Adipocyte (in vitro differentiated cells): ENCODE measurements at places on chromosomes 6 and 20.
A peak's percentile ranks its signal among the peaks of the same experiment; 100 is the strongest.

DNA sequence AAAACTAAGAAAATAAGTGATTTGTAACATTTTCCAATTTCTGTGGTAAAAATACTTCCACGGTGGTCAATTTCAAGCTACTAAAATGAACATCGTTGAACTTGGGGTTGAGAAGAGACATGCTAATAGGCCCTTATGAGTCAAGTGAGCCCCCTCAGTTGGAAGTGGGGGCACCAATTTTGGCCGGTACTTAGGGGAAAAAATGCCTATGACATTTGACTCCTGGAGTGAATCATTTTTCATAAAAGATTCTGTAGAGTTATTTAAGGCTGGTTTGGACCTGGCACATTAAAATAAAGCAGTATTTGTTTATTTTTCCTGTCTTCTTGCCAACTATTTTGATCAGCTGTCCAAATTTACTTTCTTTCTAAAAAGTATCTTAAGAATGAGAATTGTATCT is 32.4 kb upstream of the CAP2 start:
- peak; percentile 60 for DNase-seq

DNA sequence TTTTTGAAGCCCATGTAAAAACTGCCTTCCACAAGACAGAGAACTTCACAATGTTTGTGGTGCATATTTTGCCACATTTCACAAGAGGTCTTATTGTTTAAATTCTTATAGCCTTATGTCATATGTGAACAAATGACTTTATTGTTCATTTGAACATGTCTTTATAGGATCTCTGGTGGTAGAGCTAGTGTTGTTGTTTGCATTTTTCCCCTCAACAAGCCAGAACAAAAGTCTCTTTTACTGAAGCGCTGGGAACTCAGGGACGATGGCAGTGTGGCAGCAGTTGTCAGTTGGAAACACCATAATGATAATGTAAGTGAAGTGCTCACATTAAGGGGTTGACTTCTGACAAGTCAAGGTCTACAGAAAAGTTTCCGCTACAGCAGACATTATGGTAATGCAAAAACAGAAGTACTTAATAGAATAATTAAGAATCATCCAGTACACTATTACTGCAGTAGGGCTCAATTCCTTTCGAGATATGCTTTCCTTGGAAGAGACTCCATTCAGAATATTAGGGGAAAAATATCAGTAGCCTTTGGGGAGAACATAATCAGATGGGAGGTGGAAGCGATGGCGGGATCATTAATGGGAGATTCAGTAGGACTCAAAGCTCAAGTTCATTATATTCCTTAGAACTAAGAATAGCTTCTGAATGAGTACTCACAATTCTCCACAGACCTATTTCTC is 180.0 kb downstream of the GJA10 start:
- DNase-seq = no peak

DNA sequence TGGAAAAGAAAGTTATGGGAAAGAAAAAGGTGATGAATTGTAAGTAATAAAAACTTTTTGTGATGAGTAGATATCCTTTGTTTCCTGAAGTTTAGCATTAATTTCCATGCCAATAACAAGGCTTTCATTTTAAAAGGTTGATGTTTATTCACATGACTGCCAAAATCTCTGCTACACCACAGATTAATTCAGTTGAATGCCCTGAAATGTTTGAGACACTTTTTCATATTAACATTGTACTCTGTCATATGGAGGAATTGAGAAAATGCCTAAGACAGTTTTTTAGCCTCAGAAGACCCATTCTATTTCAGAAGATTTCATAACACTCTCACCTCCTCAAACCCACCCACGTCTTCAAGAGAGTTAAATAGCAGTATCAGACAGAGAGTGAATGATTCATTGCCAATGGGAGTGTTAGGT is 115.5 kb downstream of the ADGRG6 start:
- DNase-seq = no peak

GRCh38 chr6:15948930-15949900 is 179.7 kb upstream of the MYLIP start:
- DNase-seq = no peak

DNA sequence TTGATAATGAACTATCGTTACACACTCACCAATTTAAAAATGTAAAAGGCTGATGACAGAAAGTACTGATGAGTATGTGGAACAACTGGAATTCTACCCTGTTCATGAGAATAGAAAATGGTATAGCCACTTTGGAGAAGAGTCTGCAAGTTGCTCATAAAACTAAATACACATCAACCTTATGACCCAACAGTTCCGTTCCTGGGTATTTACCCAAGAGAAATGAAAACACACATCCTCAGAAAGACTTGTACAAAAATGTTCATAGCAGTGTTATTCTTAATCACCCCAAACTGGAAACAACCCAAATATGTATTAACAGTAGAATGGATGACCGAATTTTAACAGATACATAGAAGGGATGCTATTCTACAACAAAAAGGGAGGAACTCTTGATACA is 145.7 kb upstream of the LRFN2 start:
- DNase-seq = no peak

- no peak for DNase-seq
Measured at GRCh38 chr6:26071135-26071534, 16.1 kb upstream of the HFE start.
